OCI-LY7 (cell line): ENCODE measurements at places on chromosomes 1 and 21. TPM values are rescaled to one million over a fixed set of nuclear protein-coding genes. Genes with fewer than 3 reads are reported as not detected.
A peak's percentile ranks its signal among the peaks of the same experiment; 100 is the strongest.

- DNase-seq = peak; percentile 32
These were observed 135.4 kb downstream of the PROX1 start for GRCh38 chr1:214123061-214123784.

MYOM3 gene
- not detected in 2 replicates for total RNA-seq

DNA sequence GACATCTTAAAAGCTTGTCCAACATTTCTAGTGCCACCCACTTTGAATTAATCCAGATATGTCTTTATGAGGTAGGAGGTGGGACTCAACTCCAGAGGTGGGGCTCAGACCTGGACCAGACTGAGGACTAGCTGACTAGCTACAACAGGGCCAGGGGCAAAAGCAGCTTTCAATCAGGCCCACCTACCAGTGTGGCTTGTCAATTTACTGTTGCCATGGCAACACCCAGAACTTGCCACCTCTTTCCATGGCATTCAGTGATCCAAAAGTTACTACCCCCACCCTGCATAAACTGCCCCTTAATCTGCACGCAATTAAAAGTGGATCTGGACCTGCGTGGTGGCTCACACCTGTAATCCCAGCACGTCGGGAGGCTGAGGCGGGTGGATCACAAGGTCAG, 113.2 kb upstream of the KAZN start:
- DNase-seq = no peak

- no peak for DNase-seq
These were observed 6.5 kb upstream of the NEGR1 start for GRCh38 chr1:72288886-72289285.

GRCh38 chr1:64019818-64020217, 183.6 kb upstream of the UBE2U start:
- DNase-seq = peak; percentile 24

GRCh38 chr1:150165622-150166612, 16.2 kb downstream of the PLEKHO1 start:
- peak; percentile 78 for DNase-seq

CRYAA gene
- not detected in 2 replicates for total RNA-seq

- DNase-seq = peak; percentile 60
These were observed 20.8 kb upstream of the SDC3 start for GRCh38 chr1:30929135-30929889.

AKR7A3 gene
- 2.0 and 2.6 TPM in 2 replicates for total RNA-seq

DNA sequence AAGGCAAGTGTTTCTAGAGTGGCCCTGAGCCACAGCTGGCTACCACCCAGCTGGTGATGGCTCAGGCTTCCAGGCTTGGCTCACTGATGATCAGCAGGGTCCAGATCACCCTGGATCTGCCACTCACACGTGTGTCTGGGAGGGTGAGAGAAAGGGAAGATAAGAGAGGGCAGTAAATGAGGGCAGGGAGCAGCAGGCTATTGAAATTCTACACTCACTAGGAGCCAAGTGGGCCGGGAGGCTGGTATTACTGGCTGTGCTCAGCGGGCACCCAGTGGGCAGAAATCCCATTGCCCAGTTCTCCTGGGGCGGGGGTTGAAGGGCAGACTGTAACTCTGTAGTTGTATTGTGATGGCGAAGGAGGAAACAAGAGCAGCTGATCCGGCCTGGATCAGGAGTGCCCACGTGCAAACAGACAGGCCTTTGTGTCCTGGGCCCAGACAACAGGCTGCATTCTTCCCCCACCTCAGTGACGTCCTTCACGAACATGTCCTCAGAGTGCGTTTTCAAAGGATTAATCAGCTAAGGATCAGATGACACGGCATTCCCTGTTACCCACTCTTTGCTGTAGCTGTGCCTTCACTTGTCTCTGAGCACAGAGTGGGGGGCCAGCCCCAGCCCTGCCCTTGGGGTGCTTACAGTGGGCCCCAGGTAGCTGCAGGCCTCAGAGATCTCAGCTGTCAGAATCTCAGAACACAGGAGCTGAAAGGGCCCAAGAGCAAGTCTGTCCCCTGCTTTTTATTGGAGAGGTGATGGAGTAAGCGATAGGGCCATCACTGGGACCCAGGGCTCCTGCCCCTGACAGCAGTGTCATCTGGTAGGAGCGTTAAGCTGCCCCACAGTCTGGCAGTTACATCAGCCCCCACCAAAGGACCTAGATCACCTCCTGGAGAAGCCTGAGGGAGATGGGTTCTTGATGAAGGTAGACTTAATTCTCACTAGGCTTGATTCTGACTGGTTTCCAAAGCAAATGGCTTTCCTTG, 60.5 kb downstream of the ATP1A1 start:
- DNase-seq = no peak

DNA sequence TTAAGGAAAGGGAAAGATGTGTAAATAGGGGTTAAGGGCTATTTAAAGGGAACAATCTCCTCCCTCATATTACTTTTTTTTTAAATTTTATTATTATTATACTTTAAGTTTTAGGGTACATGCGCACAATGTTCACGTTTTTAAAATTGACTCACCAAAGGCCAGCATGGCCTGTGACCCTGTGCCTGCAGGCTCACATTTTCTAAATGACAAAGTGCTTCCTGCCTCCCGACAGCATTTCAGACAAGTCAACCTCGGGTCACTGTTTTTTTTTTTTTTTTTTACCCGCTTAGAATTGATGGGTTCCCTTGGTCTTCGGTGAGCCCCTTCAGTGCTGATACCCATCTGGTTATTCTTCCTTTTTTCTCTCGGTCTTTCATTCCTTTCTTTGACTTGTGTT, 70.4 kb upstream of the SCAF4 start:
- no peak for DNase-seq

DNA sequence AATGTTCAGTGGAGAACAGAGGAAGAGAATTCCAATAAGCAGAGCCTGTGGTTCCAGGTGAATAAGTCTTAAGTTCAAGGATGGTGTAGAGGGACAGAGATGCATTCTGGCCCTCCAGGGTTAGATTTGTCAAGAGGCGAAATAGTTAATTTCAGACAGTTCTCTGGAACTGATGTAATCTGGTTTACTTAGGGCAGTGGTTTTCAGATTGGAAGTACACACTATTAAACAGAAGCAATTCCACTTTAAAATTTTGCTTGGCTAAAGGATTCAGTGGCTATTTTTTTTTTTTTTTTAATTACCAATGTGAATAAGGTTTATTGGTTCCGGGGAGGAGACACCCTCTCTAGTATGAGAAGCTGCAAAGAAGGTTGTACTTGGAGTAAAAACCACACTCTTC, 25.3 kb upstream of the MYOCOS start:
- DNase-seq = no peak

FOXO6 gene
- not detected in 2 replicates for total RNA-seq

- DNase-seq = no peak
These were observed 75.9 kb downstream of the CAMTA1 start for GRCh38 chr1:6861075-6861724.

DNA sequence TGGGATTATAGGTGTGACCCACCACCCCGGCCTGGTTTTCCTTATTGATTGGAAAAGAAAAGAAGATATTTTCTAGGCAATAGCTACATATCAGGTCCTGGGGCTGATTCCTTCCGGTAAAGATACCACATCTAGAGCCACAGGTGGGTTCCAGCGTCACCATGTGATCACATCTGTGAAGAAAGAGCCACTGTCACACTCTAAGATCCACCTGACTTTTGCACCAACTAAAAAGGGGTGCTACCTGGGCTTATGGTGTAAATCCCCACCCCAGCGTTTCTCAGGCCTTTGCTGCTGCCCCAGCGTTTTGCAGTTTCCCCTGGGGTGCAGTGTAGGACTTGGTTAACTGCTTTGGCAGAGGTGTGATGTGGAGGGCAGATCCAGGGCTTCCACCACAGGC, 22.3 kb upstream of the PDE9A start:
- DNase-seq = no peak

GRCh38 chr1:40980068-40980452, 564 bp downstream of the CTPS1 start:
- peak; percentile 46 for DNase-seq

RUNX3 gene
- 39.5 and 41.1 TPM in 2 replicates for total RNA-seq

RIMKLA gene
- total RNA-seq = not detected in 2 replicates

- DNase-seq = no peak
These were observed 7.7 kb upstream of the TTLL7 start for GRCh38 chr1:84006591-84006990.

F5 gene
- not detected in 2 replicates for total RNA-seq

GRCh38 chr1:18989176-18989799, 32.8 kb upstream of the IFFO2 start:
- no peak for DNase-seq

DMRTA2 gene
- not detected in 2 replicates for total RNA-seq

GRCh38 chr1:39229504-39229903, 25.0 kb downstream of the MACF1 start:
- DNase-seq = no peak

- DNase-seq = no peak
These were observed 4.1 kb downstream of the ZC3H12A start for GRCh38 chr1:37478451-37478881.

DNA sequence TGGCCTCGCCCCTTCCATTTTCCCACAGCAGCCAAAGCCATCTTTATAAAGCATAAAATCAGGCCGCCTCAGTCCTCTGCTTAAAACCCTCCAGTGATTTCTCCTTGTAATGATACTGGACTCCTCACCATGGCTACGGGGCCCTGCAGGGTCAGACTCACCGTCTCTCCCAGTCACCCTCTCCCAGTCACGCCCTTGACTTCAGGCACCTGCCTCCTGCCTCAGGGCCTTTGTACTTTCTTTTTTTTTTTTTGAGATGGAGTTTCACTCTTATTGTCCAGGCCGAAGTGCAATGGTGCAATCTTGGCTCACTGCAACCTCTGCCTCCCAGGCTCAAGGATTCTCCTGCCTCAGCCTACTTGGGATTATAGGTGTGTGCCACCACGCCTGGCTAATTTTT, 47.8 kb downstream of the PIK3CD start:
- DNase-seq = no peak

BRDT gene
- not detected in 2 replicates for total RNA-seq

- DNase-seq = no peak
These were observed 250.5 kb upstream of the PKN2 start for GRCh38 chr1:88433556-88433955.

- DNase-seq = no peak
These were observed 363.1 kb upstream of the ADGRL2 start for GRCh38 chr1:81437649-81438048.

GJA9 gene
- total RNA-seq = not detected in 2 replicates

GRCh38 chr1:156488566-156489165, 11.9 kb downstream of the MEF2D start:
- DNase-seq = peak; percentile 45

FOXD3 gene
- total RNA-seq = not detected in 2 replicates

- DNase-seq = no peak
These were observed 1.1 kb upstream of the ARHGAP30 start for GRCh38 chr1:161070761-161071160.

DNA sequence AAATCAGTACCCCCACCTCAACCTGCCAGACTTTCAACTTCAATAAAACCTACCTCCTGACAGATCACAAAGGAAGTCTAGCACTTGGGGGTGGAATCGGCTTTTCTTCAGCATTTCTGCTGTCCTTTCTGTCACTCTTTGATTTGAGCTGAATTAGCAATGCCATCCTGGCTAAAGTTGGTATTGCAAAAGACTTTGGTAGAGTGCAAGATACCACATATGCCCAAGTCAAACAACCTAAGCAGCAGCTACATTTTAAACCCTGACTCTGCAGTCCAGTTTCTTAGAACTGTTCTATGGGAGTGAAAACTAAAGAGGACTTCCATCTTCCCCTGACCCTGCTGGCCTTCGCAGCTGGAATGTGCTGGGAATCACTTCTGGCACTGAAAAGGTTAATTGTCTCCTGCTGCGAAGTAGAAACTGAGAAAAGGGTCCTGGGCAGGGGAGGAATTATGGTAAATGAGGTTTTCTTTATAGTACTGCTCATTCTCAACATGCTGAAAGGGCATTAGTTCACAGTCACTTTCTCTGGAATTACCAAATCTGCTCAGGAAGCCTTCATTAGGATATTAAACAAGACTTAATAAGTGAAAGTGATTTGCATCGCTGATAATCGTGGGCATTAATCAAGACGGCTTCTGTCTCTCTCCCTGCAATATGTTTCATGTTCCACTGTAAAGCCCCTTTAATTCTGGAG, 126.2 kb upstream of the SMYD2 start:
- DNase-seq = no peak

GRCh38 chr1:245682638-245683628, 528.1 kb downstream of the KIF26B start:
- no peak for DNase-seq

GRCh38 chr1:243413431-243414151, 157.8 kb downstream of the SDCCAG8 start:
- DNase-seq = no peak

DNA sequence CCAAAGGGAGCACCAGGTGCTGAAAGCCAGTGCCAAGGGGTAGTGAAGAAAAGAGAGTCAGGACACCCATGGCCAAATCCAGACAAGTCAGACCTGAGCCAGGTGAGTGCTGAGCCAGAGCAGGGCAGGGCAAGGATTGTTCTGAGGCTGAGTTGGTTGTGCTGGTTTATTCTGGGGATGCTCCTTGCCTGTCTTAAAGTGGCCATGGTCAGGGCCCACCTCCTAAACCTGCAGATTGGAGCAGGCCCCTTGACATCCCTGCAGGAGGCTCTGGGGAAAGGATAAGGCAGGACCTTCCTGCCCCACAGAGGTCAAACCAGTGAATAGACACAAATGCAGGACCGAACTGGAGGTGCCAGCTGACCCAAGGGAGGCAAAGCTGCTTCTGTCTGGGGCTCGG, 138.4 kb downstream of the HIVEP3 start:
- no peak for DNase-seq

FCGR3A gene
- total RNA-seq = not detected in 2 replicates

SPRR4 gene
- not detected in 2 replicates for total RNA-seq

DNA sequence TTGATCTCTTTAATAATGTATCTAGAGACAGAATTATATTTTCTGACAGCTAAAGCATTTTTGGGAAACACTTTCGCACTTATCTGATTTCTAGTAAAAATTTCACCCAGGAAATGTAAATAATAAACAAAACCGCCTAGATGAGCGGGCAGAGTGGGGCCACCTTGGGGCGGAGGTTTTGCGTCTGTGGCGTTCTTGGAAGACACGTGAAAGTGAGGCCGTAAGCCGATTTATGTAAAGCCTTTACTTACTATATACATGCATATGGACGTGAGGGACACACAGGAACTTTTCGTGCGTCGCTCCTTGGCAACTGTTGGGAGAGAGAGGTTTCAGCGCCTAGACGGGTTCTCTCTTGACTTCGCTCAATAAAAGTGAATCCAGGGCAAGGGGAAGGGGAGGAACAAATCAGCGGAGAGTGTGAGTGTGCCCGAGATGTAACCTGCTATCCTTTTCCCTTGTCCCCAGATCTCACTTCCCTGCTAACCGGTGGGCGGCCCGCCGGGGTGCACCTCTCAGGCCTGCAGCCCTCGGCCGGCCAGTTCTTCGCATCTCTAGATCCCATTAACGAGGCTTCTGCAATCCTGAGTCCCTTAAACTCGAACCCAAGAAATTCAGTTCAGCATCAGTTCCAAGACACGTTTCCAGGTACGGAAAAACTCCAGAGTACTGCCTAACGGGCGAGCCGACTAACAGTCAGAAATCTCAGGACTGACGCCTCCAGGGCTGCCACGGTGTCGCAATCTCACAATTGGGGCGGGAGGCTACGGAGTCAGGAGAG, 1.7 kb downstream of the HLX start:
- no peak for DNase-seq

GPR3 gene
- 0.22 and 0.25 TPM in 2 replicates for total RNA-seq

DNA sequence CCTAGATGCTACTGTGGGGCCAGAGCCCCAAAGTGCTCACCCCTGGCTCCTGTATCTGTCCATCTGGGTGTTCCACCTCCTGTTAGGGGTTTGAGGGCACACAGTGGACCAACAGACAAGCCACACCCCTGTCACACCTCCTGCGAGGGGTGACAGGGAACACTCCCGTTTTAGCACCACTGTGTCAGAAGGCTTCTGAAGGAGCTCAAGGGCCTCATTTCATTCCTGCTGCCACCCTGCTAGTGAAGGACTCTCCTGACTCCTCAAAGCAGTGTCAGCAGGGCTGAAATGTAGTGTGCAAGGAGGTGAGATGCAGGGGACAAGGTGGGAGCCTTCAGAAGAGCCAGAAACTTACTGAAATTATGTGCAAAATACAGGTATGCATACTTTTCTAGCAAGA, 174.6 kb downstream of the GPATCH2 start:
- DNase-seq = no peak
